Cerebellar nuclear complex (tissue), 1 donor: ENCODE measurements at places on chromosomes 7 and 10.

DNA sequence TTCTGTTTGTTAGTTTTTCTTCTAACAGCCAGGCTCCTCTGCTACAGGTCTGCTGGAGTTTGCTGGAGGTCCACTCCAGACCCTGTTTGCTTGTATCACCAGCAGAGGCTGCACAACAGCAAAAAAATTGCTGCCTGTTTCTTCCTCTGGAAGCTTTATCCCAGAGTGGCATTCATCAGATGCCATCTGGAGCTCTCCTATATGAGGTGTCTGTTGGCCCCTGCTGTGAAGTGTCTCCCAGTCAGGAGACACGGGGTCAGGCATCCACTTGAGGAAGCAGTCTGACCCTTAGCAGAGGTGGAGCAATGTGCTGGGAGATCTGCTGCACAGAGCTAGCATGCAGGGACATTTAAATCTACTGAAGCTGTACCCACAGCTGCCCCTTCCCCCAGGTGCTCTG lies 26.7 kb upstream of the CROT start:
- DNase-seq: no peak

DNA sequence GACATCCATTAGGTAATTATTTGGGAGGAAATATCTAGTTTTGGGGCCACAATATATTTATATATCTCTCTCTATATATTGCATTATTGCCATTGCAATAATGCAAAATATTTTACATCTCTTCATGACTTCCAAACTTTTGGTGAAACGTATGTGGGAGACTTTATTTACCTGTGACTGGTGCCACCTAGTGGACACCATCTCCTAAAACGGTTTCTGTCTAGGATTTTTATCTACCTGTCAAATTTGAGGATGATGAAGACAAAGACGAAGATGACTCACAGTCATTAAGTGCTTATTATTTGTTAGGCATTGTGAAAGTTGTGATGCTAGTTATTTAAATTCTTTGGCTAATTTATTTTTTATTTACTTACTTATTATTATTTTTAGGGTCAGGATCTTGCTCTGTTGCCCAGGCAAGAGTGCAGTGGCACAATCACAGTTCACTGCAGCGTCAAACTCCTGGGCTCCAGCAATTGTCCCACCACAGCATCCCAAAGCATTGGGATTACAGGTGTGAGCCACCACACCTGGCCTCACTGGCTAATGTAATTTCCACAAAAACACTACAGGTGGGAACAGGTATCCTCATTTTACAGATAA lies 18.7 kb upstream of the CBLL1 start:
- peak; percentile 3 for DNase-seq

GRCh38 chr7:1243964-1244416 lies 11.3 kb downstream of the UNCX start:
- DNase-seq: no peak

- no peak for DNase-seq
These were observed 343.7 kb downstream of the RPS24 start for GRCh38 chr10:78377356-78377755.

DNA sequence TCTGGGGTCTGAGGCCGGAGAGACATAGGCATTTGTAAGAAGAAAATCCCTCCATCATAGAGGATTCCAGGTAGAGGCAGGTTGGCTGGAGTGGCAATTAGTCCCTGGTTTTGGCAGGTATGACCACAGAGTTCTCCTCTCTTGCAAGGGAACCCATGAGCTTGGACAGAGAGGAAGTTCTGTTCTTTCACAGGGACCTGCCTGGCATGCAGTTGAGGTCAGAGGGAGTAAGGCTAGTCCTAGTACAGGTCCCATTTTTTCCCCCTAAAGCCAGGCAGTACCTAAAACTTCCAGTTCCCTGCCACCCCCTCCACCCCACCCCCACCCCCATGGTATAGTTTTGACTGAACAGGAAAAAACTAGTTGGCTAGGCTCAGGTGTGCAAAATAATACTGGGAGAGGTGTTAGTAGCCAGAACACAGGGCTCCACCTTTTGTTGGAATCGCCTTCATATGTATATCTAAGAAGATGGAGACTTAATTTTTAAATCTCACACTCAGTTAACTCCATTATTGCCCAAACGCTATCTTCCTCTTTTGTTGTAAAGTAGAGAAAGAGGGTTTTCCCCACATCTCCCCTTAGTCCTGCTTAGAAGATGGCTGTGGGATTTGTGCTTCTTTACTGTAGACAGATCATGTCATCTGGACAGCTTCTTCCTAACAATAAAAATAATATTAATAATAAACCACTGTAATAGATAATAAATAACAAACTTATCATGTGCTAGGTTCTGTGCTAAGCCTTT lies 188.1 kb downstream of the TCF7L2 start:
- no peak for DNase-seq

DNA sequence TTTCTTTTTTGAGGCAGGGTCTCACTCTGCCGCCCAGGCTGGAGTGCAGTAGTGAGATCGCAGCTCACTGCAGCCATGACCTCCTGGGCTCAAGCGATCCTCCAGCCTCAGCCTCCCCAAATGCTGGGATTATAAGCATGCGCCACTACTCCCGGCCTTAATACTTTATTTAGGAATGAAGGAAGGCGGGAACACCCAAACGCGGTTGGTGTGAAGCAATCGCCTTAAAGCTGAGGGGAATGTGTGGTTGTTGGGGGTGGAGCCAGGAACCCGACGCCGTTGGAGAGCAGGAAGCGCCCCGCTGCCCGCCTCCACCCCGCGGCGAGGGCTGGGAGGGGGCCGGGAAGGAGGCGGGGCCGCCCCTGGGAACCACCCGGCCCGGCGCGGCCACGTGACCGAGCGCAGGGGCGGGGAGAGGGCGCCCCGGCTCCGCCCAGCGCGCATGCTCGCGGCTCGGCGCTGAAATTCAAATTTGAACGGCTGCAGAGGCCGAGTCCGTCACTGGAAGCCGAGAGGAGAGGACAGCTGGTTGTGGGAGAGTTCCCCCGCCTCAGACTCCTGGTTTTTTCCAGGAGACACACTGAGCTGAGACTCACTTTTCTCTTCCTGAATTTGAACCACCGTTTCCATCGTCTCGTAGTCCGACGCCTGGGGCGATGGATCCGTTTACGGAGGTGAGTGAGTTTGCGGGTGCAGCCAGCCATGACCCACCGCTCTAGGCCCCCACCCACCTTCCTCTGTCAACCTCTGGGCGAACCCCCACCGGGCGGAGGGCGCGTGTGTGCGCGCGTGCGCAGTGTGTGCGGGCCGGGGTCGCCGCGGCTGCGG lies at the start of gene ANLN:
Gene ANLN, plus strand, starts transcription at position 492 of the 828 bp plus-strand sequence. Its CDS starts 165 bp downstream, at position 657.
- DNase-seq: no peak

- no peak for DNase-seq
These were observed 19.6 kb downstream of the KNDC1 start for GRCh38 chr10:133179651-133180050.

DNA sequence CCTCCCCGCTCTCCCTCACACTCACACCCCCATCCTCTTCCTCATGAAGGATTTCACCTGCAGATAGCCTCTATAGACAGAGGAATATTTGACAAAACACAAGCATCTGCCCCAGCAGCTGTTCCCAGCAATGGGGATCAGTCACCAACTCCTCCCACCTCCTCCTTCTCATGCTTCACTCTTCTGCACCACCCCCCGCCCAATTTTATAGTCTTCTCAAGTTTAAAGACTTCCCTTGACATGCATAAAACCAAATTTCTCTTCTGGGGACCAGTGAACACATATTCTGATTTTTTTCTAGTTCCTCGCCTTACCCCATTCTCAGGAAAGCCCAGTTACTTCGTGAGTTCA lies 654.4 kb downstream of the LRMDA start:
- no peak for DNase-seq

- no peak for DNase-seq
These were observed 117.8 kb downstream of the KAT6B start for GRCh38 chr10:74944205-74944604.

DNA sequence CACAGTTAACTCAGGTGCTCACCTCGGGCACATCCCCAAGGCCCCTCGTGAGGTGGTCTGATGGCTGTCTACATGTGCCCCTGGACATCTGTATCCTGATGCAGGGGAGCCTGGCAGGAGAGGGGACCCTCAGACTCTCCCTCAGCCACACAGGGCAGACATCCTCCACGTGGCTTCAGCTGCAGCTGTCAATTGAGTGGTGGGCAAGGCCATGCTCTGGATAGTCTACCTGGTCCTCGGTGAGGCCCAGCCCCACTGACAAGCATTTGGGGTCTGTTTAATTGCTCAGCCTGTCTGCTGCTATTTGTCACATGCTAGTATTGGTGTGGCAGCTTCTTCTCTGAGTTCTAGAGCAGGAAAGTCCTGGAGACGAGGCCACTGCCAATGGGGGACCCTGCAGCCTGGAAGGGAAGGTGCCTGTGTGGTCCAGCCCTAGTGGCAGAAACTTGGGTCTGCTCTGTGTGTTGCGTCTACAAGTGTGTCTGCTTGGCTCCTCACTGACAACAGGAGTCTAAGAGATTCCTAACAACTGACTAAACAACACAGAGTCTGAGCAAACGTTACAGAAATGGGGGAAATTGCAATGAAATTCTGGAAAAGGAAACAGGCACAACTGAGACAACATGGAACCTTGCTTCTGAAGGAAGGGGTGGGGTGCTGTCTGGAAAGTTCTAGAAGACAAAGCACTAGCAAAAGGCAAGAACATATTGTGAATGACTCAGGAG lies 59.3 kb upstream of the IGFBP3 start:
- DNase-seq: no peak

DNA sequence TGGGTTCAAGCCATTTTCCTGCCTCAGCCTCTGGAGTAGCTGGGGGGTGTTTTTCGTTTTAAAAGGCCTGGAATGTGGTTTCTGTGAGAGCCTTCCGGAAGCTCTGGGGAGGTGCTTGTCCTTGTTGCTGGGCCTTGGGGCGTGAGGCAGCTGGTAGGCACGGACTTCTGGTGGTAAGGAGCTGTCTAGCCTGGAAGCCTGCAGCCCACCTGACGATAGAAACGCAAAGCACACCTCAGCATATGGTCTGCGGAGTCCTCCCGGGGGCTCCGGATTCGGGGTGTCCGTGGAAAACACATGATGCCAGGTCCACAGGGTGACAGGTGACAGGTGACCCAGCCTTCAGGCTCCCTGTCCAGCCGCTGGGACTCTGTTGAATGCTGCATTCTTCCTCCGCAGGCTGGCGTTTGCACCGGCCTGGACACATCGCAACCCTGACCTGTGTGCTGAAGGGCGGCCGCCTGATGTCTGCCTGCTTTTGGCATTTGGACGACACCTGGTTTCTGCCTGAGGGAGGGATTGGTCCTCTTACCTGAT lies 37.3 kb downstream of the INPP5A start:
- DNase-seq: no peak

DNA sequence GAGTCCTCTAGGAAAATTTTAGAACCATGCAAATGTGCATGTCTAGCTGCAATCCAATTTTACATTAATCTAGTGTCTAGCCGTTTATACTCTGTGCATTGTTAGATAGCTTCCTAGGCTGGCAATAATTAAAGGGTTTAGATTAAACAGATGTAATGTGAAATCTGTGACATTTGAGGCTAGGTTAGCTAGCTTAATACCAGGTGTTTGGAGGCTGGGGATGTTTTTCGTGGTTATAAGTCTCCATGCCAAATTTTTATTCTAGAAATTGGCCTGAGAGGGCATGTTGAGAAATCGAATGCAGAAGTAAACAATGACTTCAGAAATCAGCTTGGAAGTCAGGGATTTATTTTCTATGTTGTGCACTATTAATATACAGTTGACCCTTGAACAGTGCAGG lies 94.2 kb downstream of the ST7 start:
- DNase-seq: no peak

DNA sequence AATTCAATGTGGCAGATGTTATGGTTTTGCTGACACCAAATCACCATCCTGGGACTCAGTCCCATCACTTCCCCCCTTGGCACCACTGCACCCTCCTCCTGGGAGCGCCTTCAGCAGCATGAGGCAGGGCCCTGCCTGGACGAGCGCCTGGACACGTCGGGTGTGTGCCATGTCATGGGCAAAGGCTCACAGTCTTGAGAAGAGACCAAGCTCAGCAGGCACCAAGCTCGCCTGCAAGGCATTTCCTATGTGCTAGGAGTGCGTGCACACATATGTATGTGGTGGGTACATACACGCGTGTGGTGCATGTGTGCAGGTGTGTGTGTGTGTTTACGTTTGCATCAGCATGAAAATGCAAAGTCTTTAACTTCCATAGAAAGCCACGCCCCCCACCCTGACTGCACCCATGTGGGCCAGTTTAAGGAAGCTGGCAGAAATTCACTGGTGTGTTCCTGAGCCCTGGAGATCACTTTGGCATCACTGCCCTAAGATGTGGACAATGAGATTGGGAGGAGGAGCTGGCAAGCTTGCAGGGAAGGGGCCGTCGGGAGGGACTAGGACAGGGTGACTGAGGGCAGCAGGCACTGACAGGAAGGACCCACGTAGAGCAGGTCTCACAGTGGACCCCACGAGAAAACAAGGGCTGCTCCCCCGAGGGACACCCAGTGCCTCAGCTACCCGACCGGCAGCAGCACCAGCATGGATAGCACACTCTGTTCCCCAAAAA lies 169.9 kb upstream of the PPP2R2D start:
- no peak for DNase-seq

DNA sequence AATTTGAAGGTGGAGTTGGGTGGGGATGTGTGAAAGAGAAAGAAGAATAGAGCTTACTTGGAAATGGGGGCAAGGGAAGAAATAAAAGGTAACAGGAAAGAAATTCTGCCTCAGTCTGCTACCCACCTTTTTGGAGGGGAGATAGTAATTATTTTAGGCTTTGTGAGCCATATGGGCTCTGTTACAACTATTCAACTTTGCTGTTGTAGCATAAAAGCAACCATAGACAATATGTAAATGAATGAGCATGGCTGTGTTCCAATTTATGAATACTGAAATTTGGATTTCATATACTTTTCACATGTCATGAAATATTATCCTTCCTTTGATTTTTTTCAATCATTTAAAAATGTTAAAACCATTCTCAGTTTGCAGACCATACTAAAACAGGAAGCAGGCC lies 176.9 kb downstream of the HPSE2 start:
- DNase-seq: no peak

DNA sequence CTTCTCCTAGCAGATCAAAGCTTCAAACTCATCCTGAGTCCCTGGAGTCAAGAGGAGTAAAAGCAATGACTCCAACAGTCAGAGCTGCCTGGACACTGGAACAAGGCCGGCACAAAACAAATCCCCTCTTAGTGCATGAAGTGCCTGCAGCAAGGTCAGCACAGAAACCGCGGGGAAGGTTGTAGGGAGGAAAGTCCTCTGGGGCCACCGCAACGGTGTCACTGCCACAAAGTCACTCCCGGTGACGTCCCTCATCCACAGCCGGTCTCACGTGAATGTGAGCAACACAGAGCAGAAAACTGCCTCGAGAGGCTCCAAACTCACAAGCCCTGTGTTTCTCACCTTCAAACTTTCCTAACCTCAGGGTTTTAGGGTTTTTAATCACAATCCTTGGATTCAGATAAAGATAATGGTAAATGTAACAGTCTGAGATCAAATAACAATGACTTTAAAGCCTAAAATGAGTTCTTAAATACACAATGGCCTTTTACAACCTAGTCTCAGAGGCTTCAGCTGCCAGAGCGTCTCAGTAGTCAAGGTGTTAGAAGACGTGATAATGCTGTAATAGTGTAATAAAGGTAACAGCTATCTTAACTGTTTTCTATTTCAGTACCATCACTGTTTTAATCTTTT lies 274.3 kb downstream of the ZMYND11 start:
- DNase-seq: no peak

- DNase-seq: no peak
These were observed 41.4 kb upstream of the ZMIZ1 start for GRCh38 chr10:79027147-79028055.

GRCh38 chr10:75779276-75779675 lies 347.9 kb downstream of the LRMDA start:
- no peak for DNase-seq
